ENCODE measurements at places on chromosomes 6 and 20.

- no peak for DNase-seq
Measured at GRCh38 chr6:160421854-160422253, 73.7 kb downstream of the SLC22A3 start.

GRCh38 chr6:41103847-41104246 is 31.1 kb downstream of the NFYA start:
- DNase-seq = no peak

DNA sequence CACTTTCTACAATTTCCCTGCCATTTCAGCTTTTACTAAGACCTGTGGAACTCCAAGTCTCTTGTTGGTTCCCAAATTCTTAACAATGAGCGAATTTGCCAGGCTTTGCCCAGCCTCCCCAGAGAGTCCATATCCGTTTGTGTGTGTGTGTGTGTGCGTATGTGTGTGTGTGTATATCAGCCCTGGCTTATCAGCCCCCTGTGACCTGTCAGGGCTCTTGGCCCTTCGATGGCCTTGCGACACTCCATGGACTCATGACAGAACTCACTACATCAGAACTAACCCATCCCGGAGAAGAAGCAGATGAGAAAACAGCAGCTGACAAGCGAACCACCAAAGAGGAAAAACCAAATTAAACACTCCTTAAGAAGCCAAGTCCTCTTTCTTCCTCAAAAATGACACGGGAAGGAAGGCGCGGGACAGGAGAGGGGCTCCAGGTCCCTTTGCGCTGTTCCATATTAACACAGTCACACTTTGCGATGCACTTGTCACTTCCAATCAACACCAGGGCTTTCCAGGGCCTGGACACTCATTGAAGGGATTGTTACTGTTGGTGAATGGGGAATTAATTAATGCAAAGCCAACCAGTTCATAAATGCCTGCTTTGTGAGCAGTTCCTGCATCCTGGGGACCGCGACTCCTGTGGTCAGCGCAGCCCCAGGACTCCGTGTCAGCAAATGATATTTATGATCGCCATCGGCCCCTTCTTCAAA is 524.0 kb downstream of the CD83 start:
- no peak for DNase-seq

DNA sequence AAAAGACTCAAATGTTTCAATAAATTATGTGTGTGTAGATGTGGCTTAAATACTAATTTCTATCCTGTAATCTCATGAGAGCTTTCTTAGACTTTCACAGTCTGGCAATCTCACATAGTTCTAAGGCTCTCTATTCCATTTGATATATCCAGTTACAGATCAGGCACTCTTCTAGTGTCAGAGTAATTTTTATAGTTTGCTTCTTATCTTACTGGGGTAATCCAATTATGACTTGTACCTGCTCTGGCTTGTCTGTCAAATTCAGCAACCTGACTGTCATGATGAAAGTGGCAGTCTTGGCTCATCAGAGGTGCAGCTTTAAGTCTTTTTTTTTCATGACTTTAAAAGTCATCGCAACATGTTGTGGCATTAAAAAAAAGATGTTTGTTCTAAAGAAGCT is 513.2 kb upstream of the MAN1A1 start:
- no peak for DNase-seq

- DNase-seq = no peak
Measured at GRCh38 chr6:74549746-74550145, 656.1 kb downstream of the COL12A1 start.
